ENCODE measurements at places on chromosomes 13 and 19.

GRCh38 chr13:41382431-41382830 is 71.4 kb downstream of the NAA16 start:
- DNase-seq: no peak

DNA sequence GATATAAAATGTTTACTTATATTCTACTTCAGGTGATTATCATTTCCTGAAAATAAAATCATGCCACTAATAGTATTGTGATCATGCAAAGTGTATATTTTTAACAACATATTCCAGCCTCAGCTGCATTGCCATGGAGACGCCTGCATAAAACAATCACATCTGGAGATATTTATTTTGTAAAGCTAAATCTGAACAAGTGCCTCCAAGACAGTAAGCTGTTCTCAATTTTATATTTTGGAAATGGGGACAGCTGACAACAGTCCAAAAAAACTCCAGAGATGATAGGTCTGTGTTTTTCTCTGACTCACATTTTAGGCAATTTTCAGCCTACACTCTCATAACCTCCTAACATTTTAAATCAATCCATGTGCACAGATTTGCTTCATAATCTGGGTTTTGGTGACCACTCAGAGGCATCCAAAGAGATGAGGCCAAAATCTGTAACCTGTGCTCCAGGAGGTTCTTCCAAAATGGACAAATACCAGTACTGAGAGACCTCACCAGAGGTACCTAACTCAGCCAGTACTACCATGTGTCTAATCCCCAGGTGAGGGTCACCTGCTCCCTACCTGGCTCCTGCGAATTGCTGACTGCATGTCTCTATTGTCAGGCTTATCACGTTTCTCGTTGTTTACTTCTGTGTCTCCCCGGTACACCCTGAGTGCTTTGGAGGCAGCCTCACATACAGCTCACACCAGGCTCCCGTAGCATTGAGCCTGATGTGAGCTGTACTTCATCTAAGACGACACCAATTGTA is 62.7 kb downstream of the COL4A1 start:
- no peak for DNase-seq

- DNase-seq: no peak
These were observed 117.7 kb upstream of the ZNF507 start for GRCh38 chr19:32227561-32228165.

DNA sequence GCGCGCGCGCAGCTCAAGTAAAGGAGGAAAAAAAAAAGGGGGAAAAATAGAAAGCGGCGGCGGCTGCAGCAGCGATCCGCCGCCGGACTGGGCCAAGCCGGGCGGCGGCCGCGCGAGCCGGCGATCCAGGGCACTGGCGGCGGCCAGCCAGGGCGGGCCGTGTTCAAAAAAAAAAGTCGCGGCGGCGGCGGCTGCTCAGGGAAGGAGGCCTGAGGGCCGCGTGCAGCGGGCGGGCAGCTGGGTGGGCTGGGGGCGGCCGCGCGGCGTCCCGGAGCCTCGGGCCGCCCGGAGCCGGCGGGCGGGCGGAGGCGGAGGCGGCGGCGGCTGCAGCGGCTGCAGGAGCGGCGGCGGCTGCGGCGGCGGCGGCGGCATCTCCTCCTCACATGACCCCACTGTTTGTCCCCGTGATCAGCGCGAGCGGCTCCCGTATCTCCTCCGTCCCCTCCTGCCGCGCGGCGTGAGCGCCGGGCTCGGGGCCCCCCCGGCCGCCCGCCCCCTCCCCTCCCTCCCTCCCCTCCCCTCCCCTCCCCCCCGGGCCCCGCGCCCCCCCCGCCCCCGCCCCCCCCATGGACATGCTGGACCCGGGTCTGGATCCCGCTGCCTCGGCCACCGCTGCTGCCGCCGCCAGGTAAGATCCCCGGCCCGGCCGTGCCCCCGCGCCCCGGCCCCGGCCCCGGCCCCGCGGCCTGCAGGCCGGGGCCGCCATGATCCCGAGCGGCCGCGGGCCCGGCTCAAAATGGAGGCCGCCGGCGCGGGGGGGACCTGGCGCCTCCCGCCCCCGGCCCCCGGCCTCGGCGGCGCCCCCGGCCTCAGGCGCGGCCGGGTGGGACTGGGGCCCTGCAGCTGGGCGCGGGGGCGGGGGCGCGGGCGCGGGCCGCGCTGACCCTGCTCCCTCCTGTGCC is at the start of gene USF2:
TSS of gene USF2 (plus strand) at position 427 of the 902 bp plus-strand sequence. CDS start at position 567, 140 bp downstream.
- DNase-seq: peak; percentile 59

DNA sequence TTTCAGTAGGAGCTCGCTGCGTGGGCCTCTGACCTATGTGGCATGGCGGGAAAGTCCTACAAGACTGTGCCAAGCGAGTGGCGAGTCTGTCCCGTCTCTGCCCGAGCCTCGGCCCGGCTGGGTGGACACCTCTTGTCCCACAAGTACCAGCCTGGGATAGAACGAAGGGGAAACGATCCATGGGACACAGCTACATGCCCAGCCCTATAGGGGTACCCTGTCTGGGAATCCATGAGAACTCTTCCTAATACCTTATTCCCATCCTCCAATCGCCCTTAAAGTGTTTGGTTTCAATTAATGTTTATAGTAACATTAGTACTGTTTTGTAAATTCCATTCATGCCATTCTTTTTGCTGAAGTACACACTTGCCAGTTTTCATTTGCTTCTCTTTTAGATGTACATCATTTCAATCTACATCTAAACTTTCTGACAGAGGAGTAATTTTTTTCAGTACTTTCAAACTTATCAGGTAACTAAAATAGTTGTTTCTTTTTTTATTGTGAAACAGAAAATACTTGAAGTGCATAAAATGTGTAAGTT is 667 bp upstream of the ZNF790 start:
- DNase-seq: no peak

- DNase-seq: no peak
These were observed 748 bp upstream of the ZNF552 start for GRCh38 chr19:57815247-57816075.

- DNase-seq: no peak
These were observed 110.3 kb upstream of the ABCC4 start for GRCh38 chr13:95411428-95412040.

DNA sequence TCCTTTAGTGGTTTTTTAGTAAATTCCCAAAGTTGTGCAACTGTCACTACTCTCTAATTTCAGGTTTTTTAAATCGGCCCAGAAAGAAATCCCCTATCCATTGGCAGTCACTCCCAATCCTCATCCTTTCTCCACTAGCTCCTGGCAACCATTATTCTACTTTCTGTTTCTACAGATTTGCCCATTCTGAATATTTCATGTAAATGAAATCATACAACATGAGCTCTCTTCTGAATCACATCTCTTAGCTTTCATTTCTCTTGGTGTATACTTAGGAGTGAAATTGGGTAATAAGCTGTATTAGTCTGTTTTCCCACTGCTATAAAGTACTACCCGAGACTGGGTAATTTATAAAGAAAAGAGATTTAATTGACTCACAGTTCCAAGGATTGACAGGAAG is 9.7 kb upstream of the ZNF223 start:
- no peak for DNase-seq

DNA sequence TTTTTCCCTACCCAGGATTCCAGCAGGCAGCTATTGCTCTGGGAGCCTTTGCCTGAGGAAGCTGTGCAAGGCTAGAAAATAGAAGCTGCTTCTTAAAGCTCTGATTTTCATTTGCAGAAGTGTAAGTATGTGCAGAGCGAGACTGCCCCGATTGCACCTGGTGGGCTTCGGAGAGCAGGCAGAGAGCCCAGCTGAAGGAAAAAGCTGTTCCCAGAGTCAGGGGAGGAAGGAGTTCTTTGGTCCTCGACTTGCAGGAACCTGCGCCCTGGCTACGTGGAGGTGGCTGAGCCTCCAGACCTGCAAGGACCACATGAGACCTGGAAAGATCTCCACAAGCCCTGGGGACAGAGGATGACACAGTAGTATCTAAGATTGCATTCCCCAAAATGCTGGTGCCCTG is 235.0 kb upstream of the ARGLU1 start:
- DNase-seq: no peak

DNA sequence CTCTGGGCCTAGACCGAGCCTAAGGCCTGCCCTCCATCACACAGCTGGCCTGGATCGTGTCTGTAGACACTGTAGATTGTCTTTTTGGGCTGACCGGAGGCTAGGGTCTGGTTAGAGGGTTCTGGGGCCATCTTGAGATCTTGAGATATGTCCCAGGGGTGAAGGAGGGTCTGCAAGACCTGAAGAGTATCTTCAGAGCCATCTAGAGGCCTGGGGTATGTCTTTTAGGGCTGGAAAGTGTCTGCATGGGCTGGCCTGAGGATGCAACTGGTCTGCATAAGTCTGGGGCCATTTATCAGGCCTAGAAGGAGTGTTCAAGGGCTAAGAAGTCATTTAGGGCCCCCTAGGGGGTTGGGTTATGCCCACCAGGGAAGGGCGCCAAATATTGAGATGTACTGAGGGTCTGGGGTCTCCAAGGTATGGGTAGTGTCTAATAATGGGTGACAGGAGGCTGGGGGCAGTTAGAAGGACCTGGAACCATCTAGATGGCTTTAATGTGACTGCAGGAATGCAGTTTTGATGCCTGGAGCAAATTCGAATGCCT is 555 bp downstream of the SCAF1 start:
- no peak for DNase-seq

DNA sequence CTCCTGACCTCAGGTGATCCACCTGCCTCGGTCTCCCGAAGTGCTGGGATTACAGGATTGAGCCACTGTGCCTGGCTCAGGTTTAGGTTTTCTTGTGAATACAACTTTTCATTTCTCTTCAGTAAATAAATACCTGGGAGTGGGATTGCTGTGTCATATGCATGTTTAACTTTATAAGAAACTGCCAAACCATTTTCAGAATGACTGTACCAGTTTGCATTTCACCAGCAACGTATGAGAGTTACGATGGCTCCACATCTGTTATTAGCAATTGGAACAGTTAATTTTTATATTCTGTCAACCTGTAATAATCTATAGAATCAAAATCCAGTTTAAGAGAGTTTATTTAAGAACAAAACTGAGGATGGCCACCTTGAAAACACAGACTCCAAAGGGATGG is 52.2 kb downstream of the TEX26 start:
- no peak for DNase-seq

DNA sequence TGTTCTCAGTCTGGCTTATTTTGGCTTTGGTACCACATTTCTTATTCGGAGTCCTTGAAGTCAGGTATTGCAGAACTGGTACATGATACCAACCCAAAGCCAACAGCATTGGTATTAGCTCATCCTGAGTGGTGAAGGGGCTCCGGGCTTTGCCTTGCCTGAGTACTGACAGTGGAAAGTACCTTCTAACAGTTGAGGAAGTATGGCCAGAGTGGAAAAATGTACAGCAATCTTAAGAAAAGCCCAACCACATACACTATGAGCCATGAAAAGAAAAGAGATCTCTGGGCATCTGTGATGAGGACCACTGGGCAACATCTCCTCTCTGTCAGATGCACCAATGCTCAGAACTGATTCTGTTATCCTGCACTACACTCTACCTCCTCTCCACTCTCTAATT is 8.3 kb downstream of the LCP1 start:
- DNase-seq: no peak

GRCh38 chr19:50189331-50189730 is 14.1 kb upstream of the MYH14 start:
- DNase-seq: no peak

DNA sequence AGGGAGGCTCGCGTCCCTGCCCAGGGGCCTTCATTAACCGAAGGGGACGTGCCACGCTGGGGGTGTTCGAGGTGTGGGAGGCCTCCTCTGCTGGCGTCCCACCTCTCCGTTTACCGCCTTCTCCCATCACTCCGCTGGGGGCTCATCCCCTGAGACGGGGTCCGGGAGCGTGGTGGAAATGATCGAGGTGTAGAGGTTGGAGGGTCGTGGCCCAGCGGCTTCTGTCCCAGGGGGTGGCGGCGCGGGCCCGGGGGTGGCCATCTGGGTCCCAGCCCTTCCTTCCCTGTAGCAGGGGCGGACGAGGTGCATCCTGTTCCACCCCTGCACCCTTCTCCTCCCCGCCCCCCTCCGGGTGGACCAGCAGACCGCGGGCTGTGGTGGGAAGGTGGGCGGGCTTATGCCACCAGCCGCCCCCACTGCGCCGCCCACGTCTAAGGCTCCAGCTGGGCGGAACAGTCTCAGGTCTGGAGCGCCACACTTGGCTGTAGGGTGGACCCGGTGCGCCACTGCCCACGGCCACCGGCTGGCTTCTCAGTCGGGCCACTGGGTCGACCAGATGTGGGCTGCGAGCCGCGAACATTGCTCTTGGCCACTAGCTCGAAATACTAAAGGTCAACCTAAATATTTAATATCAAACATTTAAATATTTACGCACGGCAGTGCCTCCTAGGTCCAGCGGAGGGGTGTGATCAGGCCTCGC is 69.5 kb downstream of the ZNF723 start:
- no peak for DNase-seq

DNA sequence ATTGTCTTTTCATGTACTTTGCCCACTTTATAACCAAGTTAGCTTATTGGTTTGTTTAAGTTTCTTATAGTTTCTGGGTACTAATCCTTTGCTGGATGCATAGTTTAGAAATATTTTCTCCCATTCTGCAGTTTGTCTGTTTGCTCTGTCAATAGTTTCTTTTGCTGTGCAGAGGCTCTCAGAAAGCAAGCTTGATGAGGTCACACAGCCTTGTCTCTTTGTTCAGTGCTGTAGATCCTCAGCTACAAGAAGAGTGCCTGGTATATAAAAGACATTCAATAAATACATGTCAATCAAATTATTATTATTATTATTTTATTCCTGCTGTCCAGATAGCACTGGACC is 55.2 kb upstream of the MEDAG start:
- DNase-seq: no peak

Data from activated CD8-positive, alpha-beta memory T cell treated with anti-CD3 and anti-CD28 coated beads, Interleukin-2, amount 50 U/mL, for 4 hours (primary cell).